HS-5 (cell line): ENCODE measurements at places on chromosomes 11 and 22.

- no peak for DNase-seq
Measured at GRCh38 chr11:122082205-122082604, 33.8 kb downstream of the BLID start.

GRCh38 chr22:38735465-38736256 lies 20.1 kb downstream of the SUN2 start:
- DNase-seq, result no peak

- DNase-seq, result no peak
Measured at GRCh38 chr11:19970944-19971343, 189.3 kb downstream of the DBX1 start.

- DNase-seq, result no peak
Measured at GRCh38 chr22:37370306-37370979, 56.8 kb downstream of the ELFN2 start.

- peak; percentile 93 for DNase-seq
Measured at GRCh38 chr11:77602381-77603088, 12.8 kb downstream of the AQP11 start.

DNA sequence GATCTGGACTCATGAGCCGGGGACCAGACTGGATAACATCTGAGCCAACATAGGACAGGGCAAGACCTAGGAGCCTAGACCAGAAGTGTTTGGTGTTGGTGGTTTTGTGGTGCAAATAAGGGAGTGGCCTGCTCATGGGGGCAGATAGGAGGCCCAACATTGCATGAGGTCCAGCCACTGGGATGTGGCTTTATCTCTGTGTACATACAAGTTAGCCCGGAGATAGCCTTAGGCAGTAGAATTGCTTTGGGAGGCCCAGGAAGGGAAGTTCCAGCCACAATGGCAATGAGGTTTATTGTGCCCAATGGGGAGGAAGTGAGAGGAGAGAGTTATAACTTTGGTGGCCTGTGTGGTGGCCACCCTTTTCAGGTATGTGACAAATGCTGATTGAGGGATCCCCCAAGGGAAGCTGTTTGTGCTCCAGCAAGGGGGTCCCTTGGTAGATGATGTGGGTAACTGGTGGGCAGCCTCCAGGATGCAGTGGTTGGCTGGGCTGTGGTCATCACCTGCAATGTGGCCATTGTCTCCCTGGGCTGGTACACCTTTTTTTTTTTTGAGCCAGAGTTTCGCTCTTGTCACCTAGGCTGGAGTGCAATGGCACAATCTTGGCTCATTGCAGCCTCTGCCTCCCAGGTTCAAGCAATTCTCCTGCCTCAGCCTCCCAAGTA lies 6.4 kb downstream of the LMO2 start:
- DNase-seq, result no peak

DNA sequence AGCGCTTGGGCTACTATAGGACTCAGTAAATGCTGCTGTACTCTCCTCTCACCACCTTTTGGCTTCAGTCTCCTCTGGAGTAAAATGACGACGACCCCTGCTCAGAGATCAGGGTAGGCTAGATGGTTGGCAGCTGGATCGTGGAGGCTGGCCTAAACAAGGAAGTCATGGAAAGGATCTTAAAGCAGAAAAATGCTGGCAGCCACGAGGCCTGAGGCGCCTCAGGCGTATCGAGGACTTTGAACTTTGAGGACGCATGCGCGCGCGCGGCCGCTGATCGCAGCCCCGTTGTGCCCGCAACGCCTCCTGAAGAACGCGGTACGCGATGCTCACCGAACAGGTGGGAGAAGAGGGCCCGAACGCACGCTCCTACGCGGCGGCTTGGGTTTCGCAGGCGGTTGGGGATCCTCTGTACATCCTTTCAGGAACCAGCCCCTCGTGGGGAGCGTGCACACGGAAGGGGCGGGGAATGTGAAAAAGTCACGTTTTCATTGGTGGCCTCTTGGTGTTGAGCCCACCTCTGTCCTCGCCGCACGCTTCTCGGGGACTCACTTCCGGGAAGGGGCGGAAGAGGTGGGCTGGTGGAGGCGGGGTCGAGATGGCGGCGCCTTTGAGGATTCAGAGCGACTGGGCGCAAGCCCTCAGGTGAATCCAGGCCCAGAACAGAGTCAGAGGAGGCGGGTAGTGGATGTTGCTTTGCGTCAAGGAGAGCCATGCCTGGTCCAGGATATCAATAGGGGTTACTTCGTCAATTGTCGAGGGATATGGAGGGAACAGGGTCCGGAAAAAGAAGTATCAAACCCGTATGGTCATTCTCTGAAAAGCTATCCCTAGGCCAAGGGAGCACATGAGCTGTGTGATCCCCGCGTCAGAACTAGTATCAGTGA lies at the start of the genes COA4 and PAAF1:
Gene COA4, minus strand, starts transcription at position 423 of the 887 bp plus-strand sequence. CDS start 3,468 bp downstream, outside the sequence.
Gene PAAF1, plus strand, starts transcription at position 576 of the 887 bp plus-strand sequence. Its CDS starts 23 bp downstream, at position 599.
- DNase-seq, result peak; percentile 85

- DNase-seq, result peak; percentile 23
Measured at GRCh38 chr11:115924744-115925567, 420.7 kb upstream of the CADM1 start.

- DNase-seq, result no peak
Measured at GRCh38 chr11:44191322-44192016, 96.0 kb downstream of the EXT2 start.

GRCh38 chr11:75276686-75277085 lies 36.1 kb downstream of the TPBGL start:
- DNase-seq, result no peak

- DNase-seq, result no peak
Measured at GRCh38 chr22:25956801-25957200, 212.5 kb upstream of the SEZ6L start.

DNA sequence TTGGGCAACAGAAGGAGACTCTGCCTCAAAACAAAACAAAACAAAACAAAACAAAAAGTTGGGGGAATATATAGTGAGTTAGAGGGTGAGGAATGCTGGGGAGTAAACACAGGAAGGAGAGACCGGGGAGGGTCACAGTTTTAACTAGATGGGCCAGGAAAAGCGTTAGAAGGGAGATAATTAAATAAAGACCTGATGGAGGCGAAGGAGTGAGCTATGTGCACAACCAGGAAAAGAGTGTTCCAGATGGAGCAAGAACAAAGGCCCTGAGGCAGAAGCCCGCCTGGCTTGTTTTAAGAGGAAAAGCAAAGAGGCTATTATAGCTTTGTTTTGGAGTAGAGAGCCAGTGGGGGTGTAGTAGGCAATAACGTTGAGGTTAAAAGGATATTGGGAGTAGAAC lies 4.8 kb upstream of the PLA2G6 start:
- DNase-seq, result no peak

- DNase-seq, result no peak
Measured at GRCh38 chr22:23313791-23314567, 133.7 kb downstream of the BCR start.

- no peak for DNase-seq
Measured at GRCh38 chr11:130118165-130118564, 41.4 kb upstream of the ST14 start.

DNA sequence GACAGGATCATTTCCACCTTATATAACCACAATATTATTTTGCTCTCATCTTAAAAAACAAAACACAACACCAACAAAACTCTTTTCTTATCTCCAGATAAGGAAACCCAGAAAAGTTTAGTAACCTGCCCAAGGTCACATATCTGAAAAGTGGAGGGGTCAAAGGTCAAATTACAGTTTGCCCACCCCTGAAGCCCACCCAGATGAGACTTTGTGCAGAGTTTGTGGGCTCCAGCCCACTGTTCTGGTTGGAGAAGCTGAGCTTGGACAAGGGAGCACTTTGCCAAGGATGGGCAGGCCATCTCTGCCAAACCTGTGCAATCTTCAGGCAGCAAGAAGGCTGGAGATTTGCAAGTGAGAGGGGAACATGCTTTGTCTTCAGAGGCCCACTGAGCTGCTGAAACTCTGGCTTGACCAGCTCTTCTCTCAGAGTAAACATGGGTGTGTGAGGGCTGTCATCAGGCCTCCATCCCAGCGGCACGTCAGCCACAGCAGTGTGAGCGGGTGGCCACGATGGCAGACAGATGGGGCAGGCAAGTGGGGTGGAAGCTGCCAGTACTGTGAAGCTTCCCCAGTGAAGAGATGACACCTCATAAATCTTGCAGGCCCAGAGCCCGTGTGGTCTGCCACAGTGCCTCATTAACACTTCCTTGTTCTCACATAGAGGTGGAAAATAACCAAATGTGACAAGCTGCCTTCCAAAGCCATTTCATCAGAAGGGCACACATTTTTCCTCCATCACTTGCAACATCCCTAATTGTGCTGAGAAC lies 111.8 kb downstream of the CCDC81 start:
- DNase-seq, result no peak

GRCh38 chr11:2810411-2811205 lies 75.0 kb downstream of the CDKN1C start:
- DNase-seq, result no peak

DNA sequence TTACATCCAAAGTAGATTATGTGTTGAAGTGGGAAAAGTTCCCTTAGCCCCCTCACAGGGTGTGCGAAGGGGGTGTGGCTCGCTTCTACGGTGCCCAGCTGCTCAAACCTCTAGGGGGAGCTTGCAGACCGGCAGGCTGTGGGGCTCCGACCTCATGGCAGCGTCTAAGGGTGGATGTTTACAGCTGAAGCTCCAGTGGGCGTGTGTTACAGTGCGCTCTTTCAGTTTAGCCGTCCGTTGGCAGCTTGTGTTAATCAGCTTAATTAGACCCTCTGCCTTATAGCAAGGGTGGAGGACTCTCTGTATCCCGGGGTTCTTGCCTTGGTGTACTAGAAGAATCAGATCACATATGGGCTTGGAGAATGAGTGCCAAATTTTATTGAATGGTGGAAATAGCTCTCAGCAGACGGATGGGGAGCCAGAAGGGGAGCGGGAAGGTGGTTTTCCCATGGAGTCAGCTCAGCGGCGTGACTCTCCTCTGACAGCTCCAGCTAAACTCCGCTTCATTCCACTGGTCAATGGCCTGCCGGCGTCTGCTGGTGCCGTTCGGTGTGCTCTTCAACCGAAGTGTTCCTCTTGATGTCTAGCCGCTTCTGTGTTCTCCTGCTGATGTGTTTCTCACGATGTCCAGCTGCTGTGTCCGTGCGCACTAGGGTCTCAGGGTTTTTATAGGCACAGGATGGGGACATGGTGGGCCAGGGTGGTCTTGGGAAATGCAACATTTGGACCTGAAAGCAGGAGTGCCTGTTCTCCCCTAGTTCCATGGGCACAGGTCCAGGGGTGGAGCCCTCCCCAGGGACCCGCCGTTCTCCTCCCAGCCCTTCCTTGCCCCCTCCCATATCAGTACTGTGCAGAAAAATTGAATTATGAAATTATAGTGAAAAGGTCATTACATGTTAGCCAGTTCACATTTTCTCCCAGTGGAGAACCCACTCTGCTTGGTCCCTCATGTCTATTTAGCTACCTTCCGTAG lies 28.6 kb upstream of the OR10G7 start:
- no peak for DNase-seq

GRCh38 chr22:22171357-22172218 lies 73.0 kb upstream of the VPREB1 start:
- no peak for DNase-seq

DNA sequence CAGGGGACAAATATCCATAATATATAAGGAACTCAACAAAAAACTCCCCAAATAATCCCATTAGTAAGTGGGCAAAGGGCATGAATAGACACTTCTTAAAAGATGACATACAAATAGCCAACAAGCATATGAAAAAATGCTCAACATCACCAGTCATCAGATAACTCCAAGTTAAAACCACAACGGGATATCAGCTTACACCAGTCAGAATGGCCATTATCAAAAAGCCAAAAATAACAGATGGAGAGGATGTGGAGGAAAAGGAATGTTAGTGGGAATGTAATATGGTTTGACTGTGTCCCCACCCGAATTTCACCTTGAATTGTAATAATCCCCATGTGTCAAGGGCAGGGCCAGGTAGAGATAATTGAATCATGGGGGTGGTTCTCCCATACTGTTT lies 350.1 kb downstream of the GUCY1A2 start:
- DNase-seq, result peak; percentile 42

GRCh38 chr11:47236482-47236881 lies 12.1 kb downstream of the ACP2 start:
- peak; percentile 60 for DNase-seq

GRCh38 chr11:109405671-109406070 lies 16.3 kb upstream of the C11orf87 start:
- peak; percentile 26 for DNase-seq

DNA sequence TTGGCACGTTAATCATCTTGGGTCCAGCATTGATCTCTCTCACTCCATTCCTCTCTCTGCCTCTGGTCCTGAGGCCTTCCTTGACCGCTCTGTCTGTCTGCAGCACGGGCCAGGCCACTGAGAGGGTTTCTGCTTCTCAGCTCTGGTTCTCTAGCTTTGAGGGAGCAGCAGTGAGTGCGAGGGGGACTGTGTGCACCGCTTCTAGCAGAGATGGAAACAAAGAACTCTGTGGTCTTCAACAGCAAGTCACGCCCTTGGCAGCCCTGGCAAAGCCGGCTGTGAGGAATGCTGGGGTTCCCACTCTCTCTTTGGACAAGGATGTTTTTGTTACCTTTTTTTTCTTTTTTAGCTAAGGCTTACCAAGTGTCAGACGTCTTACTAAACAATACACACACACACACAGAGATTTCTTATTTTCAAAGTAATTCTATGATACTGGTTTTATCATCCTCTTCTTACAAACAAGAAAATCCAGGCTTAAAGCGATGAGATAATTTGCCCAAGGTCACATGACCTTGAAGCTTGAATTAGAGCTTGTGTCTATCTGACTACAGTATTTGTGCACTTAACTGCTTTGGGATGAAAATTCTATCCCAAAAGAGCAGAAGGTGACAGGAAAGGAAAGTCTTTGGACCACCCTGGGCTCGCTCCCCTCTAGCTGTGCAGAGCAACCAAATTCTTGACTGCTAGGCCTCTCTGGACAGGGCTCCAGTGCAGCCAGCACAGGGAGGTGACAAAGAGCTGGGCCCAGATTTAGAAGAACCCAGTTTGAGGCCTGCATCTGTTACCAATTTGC lies 293.2 kb downstream of the NTM start:
- DNase-seq, result no peak

GRCh38 chr11:25970726-25971508 lies 361.0 kb upstream of the ANO3 start:
- DNase-seq, result no peak

DNA sequence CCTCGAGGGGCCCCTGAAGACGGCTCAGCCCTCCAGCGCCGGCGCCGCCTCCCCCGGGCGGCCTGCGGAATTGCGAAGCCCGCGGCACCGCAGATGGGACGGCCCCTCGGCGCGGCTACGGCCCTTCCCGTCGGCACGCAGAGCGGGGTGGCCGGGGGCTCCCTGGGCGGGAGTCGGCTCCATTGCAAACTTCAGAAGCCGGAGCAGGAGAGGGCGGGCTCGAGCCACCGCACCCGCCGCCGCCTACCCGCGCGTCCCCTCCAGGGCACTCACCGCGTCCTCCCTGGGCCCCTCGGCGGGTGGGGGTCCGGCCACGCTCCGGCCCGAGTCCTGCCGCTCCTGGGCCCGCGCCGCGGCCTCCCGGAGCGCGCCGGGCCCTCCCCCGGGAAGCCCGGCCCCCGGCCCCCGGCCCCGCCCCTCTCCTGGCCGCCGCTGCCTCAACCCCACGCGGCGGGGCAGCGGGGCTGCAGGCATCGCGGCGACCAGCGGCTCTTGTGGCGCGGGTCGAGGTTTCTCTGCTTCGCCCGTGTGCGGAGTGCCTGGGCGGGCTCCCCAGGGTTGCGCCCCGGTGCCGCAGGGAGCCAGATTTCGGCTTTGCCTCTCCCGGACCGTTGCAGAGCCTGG lies at the start of gene PACSIN3:
Gene PACSIN3, minus strand, starts transcription at position 359 of the 624 bp plus-strand sequence. CDS start 3,707 bp downstream, outside the sequence.
- no peak for DNase-seq

- DNase-seq, result no peak
Measured at GRCh38 chr11:20111871-20112270, 48.4 kb downstream of the DBX1 start.
